ENCODE measurements at places on chromosomes 11 and 22.

GRCh38 chr11:72568861-72569260 is 105.4 kb downstream of the PDE2A start:
- no peak for DNase-seq

GRCh38 chr11:64969209-64969608 is 2.7 kb downstream of the MAJIN start:
- DNase-seq, result no peak

- no peak for DNase-seq
These were observed 22.4 kb upstream of the MOB2 start for GRCh38 chr11:1508986-1509385.

DNA sequence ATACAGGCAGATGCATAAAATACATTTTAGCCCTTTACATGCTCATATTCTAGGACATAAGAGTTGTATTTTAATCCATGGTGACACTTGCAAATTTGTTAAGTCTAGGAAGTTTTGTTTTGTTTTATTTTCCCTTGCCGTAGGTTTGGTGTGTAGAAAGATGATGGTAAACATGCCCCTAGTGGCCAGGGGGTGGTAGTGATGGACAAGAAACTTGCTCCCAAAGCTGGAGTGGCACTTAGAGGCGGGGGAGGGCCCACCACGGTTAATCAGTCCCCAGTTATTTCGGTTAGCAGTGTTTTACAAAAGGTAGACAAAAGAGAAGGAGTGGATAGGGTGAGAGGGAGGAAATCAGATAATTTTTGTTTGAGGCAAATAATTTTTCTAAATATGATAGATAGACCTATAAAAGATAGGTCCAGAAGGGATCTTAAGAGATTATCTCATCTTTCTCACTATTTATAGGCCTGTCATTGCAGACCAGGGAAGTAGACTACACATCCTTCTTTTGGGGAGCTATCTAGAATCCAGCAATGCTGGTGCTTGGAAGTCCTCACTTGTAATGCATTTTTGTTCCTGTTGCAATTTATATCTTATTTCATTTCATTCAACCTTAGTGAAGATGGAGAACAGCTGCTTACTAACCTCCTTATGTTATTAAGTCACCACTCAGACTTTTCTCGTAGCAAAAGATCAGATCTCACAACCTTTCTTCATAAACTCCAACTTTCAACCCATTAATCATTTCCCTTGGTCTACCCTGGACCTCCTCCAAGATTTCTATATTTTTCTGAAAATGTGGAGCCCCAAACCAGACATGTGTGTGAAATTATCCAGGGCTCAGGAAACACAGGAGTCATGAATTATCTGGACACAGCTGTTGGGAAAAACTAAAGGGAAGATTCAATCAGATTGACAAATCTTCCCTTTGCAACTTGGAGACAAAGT is 5.9 kb upstream of the BDNF start:
- DNase-seq, result no peak

- no peak for DNase-seq
These were observed 11.4 kb downstream of the DKK3 start for GRCh38 chr11:11997049-11997322.

DNA sequence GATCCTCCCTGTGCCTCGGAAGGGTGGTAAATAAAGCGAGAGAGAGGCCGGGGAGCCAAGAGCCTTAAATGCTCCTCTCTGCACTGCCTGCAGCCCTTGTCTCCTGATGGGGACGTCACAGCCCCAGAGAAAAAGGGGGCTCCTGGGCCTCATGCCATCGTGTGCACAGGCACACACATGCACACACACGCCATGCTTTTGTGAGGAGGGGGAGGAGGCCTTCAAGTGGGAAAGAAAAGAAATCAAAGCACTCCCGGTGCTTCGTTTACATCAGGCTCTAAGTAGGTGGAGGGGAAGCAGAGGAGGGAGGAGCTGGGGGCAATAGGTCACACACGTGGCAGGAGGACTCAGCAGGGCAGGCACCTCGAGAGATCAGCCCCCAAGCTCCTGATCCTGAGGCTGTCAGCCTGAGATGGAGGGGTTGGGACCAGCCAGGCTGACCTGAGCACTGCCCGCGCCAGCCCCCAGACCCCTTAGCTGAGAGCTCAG is 68.2 kb upstream of the NECTIN1 start:
- no peak for DNase-seq

- no peak for DNase-seq
These were observed 253.1 kb downstream of the FAT3 start for GRCh38 chr11:92477686-92478085.

Data from right kidney (tissue), 9 donors.